Omental fat pad (tissue), 4 donors: ENCODE measurements at places on chromosomes 6 and 20. TPM values are rescaled to one million over a fixed set of nuclear protein-coding genes. Genes with fewer than 3 reads are reported as not detected.

GRCh38 chr6:14858808-14859207 is 387.1 kb upstream of the JARID2 start:
- DNase-seq = no peak

DNA sequence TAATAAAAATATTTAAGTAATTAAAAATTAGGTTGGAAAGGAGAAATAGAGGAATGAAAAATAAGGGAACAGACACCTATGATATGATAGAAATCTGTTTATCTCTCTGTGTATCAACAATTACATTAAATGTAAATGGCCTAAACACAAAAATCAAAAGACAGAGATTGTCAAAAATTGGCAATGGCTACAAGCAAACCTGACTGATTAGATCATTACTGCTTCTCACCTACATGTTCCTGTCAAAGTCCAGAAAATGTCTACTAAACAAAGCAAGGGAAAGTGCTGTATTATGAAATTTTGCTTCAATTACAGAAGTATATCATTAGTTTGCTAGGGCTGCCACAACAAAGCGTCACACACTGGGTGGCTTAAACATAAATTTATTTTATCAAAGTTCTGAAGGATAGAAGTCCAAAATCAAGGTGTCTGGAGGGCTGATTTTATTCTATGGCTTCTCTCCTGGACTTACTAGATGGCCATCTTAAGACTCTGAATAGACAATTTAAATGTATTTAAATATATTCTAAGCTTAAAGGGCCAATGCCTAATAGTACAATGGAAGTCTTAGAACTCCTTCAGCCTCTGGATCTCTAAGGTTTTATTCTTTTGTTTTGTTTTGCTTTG is 6.3 kb downstream of the ME1 start:
- DNase-seq = no peak

GRCh38 chr20:47686545-47686944 is 98.7 kb downstream of the SULF2 start:
- DNase-seq = no peak

DNA sequence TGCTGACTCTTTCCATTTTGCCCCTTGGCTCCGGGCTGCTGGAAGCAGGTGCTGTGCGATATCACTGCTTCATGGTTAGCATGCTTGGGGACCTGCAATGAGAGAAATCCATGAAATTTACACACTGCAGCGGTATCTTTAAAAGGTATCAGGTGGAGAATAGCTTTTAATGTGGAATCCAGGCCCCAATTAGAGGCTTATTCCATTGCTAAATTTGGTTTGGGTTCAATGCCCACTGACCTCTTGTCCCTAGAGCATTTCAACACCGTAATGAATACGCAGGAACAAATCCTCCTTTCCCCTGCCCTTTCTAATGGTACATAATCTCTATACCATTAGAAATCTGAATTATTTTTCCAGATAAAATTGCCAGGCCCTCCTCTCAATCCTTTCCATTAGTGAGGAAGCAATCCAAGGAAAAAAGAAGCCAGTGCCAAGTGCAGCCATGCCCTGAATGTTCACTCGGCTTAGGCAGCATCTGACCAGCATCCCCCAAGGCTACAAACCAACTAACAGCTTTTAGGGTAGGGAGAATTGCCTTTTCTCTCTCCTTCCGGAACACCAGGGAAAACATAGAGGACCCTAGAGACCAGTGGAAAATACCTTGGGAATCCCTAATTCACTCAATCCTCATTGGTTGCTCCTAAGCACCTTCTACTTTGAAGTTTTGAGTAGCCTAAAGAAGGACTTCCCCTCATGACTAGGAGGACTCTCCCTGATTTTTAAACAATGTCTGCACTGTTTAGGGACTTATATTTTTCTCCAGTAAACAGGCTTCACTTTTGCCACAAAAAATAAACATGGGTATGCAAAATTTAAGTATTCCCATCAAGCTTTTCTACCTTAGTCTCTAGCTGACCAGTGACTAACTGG is 143.1 kb downstream of the QRSL1 start:
- DNase-seq = no peak

- DNase-seq = no peak
Observed at GRCh38 chr20:36792422-36792821, 18.9 kb upstream of the DSN1 start.

GRCh38 chr6:119278625-119279024 is 70.9 kb downstream of the MAN1A1 start:
- no peak for DNase-seq

- no peak for DNase-seq
Observed at GRCh38 chr6:39938773-39939654, 4.8 kb upstream of the MOCS1 start.

DNA sequence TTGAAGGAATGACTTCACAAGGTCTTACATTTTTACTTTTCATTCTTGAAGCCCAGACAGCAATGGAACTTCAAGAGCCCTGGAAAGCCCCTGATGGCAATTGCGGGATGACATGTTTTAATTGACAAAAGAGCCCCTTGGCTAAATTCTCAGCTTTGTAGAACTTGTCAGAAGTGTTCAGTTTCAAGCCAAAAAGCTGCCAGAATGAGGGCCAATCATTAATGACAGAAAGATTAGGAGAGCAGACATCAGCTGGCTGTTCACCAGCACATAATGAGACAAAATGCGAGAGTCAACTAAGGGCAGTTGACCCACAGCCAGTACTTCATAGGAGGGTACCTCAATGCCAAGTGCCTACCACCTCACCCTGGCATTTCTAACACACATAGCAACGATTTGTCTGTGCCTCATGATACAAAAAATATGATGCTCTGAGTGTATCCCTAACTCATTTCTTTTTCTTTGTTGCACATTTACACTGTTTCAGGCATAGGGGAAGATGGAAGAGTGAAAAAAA is 243.1 kb downstream of the MYLK4 start:
- DNase-seq = no peak

- DNase-seq = no peak
Observed at GRCh38 chr6:90131614-90132423, 164.8 kb downstream of the BACH2 start.

DNA sequence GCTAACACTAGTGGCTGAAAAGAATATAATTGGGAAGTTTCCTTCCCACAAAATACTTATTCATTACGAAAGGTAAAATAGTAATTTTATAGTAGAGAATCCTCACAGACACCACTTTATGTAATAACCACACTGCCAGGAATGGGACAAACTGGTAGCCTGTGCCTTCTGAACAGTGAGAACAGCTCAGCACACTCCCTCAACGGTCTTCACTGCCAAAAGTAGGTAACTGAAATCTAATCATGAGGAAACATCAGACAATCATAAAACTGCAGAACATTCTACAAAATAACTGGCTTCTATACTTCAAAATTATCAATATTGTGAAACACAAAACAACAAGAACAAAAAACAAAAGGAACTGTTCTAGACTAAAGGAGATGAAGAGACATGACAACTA is 44.1 kb downstream of the NUP153 start:
- DNase-seq = no peak

The RAMACL gene
- 10.9 TPM for total RNA-seq

The GSTA2 gene
- total RNA-seq = not detected

The SUPT3H gene
- total RNA-seq = 4.9 TPM
